Effector CD8-positive, alpha-beta T cell (primary cell): ENCODE measurements at places on chromosomes 7 and 10.

- no peak for DNase-seq
These were observed 236.1 kb downstream of the KIF20B start for GRCh38 chr10:89937494-89937893.

DNA sequence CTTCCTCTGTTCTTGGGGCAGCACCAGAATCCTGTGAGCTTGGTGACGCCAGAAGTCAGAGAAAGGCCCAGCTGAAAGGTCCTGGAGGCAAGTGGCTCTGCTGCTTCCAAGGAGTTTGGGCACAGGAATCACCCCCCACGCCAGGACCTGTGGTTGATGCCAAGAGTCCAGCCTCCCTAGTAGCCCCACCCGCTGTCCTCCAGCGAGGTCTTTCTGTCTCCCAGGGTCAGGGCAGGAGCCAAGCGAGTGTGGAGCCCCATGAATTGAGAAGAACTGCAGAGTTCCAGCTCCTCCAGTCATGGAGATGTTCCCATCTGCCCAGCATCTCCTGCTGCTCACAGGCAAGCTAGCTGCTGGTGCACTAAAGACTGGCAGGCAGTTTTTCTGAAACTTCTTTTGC is 631.7 kb upstream of the MGMT start:
- no peak for DNase-seq

- DNase-seq, result no peak
These were observed 73.5 kb downstream of the SMURF1 start for GRCh38 chr7:99070361-99070760.

- no peak for DNase-seq
These were observed 1.9 kb upstream of the SGMS1 start for GRCh38 chr10:50625649-50626132.

GRCh38 chr7:15755061-15755460 is 68.6 kb upstream of the MEOX2 start:
- no peak for DNase-seq

- DNase-seq, result no peak
These were observed 54.5 kb upstream of the PFKFB3 start for GRCh38 chr10:6148251-6148701.

GRCh38 chr7:823649-824048 is 8.6 kb upstream of the SUN1 start:
- DNase-seq, result no peak

DNA sequence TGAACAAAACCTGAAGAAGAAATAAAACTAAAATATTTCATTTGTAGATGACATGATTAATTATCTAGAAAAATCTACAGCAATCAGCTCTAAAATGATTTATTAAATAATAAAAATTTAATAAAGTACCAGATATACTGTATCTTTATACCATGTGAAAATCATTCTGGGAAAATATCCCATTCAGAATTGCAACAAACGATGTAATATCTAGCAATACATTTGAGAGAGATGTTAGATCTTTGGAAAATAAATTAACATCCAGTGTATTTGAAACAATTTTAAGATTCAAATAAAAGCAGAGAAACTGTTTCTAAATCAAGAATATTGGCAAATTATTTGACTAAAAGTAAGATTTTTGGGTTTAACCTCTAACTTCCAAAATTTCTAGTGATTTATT is 62.2 kb downstream of the ZEB1 start:
- no peak for DNase-seq

- no peak for DNase-seq
These were observed 959 bp downstream of the DCLRE1C start for GRCh38 chr10:14952851-14953423.

- DNase-seq, result no peak
These were observed 130.4 kb downstream of the MAD1L1 start for GRCh38 chr7:2102375-2102723.

GRCh38 chr10:6558759-6559461 is 21.2 kb downstream of the PRKCQ start:
- DNase-seq, result no peak

DNA sequence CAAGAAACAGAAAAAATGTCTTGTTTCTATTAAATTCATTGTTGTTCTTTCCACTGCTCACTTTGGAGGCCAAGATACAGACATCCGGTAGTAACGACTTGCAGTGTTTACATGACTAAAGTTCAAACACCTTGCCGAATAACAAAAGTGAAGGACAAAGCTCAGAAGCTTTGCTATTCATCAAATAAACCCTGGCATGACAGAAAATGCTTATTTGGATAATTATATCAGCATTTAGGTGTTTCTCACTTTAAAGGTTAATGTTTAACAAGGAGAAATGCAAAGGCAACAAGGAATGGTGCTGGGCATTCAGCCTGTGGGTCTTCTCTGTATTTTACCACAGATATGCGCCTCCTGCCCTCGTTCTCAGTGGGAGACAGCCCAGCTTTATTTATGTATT is 5.4 kb upstream of the PTF1A start:
- no peak for DNase-seq

GRCh38 chr10:103120977-103121735 is 71.9 kb downstream of the NT5C2 start:
- DNase-seq, result no peak
